ENCODE measurements at places on chromosomes 7 and 10.

- DNase-seq: no peak
Measured at GRCh38 chr10:92790440-92790839, 57.9 kb upstream of the EXOC6 start.

DNA sequence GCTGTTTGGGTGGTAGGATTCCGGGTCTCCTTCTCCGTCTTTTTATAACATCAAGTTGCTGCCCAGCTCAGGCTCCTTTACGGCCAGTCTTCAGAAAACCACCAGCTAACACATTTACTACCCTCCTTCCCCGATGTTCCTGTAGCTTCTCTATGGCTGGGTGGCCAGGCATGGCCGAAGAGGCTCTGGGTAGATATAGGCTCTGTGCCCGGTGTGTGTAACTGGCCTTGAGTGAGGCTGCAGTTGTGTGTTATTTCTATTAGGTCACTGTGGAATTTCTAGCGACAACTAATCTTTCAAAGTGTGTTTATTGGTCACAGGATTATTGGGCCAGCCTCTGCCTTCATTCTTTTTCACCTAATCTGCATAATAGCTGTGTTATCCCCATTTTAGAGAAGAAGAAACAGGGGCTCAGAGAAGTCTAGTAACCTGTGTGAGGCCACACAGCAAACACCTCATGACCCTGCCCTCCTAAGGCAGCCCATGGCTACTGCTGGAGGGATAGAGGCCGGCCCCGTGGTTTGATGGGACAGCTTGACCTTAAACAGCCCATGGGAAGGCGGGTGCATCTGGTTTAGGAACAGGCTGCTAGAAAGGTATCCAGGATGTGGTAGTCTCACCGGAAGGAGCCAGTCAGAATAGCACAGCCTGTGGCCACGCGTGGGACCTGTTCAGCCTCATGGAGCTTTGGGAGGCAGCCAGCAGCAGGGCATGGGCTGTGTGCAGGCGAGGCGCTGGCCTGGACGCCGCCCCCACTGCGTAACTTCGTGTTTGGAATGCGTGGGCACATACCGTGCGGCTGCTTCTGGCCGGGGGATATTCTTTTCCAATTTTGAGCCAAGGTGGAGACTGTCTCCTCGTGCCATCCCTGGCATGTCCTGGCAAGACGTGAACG lies 29.7 kb downstream of the HTRA1 start:
- no peak for DNase-seq

DNA sequence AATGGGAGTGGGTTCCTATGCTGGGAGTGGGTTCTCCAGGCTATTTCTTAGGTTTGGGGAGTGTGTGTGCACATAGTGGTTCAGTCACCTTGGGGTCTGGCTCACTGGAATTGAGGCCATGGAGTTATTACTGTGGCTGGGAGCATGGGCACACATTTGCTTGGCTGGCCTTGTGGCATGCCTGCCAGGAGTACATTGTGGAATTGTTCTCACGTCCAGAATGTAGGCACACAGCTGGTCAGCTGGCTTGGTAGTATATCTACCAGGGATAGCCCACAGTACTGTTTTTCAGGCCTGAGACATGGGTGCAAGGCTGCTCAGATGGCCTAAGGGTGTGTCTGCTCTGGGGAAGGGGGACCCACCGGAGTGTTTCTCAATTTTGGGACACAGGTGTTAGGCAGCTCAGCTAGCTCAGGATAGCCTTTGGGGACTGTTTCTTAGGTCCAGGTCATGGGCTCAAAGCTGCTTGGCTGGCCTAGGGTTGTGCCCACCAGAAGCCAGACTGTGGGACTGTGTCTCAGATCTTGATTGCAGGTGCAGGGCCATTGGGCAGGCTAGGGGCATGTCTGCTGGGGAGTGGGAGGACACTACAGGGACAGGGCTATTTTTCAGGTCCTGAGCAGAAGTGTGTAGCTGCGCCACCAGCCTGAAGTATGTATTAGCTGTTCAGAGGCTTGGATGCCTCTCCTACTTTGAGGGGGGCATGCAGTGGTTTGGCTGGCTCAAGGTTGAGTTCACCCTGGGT lies 50.6 kb downstream of the TMEM168 start:
- no peak for DNase-seq

- DNase-seq: no peak
Measured at GRCh38 chr7:67692425-67692824, 695.8 kb downstream of the TYW1 start.

DNA sequence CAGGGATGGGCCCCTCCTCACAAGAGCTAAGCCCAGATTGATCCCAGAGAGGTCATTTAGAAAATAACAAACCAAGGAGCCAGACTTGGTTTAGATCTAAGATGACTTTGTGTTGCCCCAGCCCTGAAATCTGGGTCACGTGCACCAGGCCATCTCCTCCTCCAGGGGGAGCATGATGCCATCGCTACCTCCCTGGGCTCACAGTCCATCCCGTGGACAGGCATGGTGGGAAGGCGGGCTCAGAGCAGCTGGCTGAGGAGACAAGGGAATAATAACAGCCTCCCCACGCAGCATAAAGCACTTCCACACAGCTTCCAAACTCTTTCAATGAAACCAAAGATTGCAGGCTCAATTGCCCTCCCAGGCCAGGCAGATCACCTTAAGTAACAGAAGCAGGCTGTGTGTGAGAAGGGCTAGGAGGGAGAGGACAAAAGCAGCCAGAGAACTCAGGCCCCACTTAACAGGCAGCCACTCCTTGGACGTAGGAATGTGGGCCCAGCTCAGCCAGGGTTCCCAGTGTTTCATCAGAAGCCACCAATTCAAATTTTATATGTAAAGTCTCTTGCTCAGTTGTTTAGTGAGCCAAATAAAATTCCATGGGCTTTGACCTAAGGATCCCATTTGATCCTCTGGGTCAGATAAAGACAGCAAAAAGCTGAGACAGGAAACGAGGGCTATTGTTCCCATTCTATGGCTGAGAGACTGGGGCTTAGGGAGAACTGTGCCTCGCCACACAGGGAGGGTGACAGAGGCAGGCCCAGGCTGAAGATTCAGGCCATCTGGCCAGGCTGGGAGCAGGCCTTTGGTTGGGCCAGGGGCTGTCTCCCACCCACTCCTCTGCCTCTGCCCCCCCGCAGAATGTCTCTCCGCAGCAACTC lies 100.2 kb downstream of the COL13A1 start:
- DNase-seq: no peak

DNA sequence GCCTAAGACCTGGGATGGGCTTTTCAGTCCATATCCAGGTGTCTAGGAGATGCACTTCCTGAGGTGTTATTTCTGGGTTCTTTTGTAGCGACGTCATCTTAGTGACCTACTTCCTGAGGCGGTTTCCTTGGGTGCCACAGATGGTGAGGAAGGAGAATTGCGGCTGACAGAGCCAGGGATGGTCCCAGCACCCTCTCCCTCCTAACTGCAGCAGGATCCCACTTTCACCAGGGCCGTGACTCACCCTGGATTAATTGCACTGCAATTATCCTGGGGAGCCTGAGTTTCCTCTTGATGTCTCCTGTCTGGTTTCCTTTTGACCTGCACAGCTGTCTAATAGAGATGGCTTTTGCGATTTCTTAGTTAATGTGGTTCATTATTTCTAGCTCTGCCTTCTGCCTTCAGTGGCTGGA lies 271.7 kb downstream of the TCF7L2 start:
- no peak for DNase-seq

- no peak for DNase-seq
Measured at GRCh38 chr7:28061824-28062196, 118.8 kb downstream of the JAZF1 start.

GRCh38 chr7:86844608-86845007 lies 200.9 kb downstream of the GRM3 start:
- DNase-seq: no peak

GRCh38 chr7:37701769-37702168 lies 18.2 kb downstream of the GPR141 start:
- DNase-seq: no peak

- no peak for DNase-seq
Measured at GRCh38 chr7:453597-454306, 65.9 kb downstream of the PDGFA start.

DNA sequence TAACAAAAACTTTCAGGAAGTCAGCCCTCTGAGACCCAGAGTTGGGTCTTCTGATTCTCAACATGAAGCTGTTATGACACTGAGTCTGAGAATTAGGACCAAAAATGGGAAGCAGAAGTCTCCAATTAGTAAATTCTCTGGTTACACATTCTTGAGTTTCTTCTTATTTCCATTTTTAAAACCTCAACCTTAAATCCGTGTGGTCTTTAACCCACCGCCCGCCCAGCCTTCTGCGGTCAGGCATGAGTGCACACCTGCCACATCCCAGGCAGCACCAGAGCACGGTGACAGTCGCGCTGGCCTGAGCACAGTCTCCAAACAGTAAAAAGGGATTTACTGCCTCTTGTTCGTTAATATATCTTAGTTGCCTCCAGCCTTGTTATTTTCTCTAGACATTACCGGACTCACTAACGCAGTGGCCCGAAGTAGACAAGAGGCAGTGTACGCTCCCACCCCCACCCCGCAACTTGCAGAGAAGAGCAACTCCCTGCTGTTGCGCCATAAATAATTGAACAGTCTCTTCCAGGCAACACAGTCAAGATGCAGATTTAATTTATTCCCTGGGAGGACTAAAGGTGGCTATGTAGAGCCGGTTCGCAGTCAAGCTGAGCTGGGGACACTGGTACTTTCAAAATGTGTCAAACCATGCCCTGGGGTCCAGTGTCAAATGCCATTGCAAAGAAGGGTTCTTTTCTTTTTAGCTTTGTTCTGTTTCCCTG lies 147.0 kb upstream of the CELF2 start:
- no peak for DNase-seq

GRCh38 chr10:69744971-69745370 lies 56.7 kb upstream of the COL13A1 start:
- DNase-seq: no peak

DNA sequence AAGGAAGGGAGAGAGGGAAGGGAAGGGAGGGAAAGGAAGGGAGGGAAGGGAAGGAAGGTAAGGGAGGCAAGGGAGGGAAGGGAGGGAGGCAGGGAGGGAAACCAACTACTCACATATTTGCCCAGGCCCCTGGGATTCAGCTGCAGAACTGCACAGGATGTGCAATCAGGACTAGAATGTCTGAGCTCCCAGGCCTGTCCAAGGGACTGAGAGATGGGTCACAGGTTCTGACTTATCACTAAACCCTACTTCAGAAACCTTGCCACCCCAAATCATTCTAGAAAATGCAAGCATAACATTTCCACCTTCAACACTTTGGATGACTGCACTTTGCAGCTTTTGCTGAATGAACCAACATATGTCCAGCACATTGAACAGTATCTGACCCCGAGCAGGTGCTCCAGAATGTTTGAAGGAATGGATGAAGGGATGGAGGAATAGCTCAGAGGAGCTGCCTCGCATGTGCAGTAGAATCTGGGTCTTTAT lies 245.3 kb downstream of the KCNMA1 start:
- DNase-seq: no peak

GRCh38 chr10:31123946-31124345 lies 92.3 kb upstream of the ZNF438 start:
- no peak for DNase-seq

DNA sequence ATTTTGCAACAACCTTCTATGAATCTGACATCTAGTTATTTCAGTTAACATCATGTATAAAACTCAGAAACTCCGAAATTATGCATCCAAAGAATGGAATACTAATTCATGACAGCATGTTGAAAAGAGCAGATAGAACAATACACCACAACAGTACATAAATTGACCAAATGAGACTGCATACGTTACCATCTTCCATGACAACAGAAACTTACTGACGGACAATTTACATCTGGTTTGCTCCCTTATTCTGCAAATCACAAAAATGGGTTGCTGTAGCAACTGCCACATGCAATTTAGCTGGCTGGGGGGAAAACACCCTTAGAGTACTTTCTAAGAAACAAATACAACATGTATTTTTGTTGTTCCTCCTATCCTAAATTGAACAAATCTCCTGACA lies 14.3 kb downstream of the LRRN3 start:
- no peak for DNase-seq

DNA sequence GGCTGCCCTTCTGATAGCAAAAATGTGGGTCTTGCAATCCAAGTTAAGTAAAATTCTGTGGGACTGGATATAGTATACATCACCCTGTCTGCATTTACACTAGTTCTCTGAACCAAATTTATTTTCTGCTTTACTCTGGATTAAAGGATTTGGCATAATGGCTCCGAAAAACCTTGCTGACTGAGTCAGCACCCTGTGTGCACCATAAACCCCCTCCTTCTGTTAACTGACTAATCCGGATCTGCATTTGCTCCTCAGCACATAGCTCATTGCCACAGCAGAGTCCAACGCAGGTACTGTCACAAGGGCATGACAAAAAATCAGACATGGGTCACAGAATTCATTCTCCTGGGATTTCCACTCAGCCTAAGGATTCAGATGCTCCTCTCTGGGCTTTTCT lies 1.3 kb downstream of the OR2A5 start:
- DNase-seq: no peak

GRCh38 chr7:131602304-131602993 lies 46.0 kb upstream of the PODXL start:
- no peak for DNase-seq

DNA sequence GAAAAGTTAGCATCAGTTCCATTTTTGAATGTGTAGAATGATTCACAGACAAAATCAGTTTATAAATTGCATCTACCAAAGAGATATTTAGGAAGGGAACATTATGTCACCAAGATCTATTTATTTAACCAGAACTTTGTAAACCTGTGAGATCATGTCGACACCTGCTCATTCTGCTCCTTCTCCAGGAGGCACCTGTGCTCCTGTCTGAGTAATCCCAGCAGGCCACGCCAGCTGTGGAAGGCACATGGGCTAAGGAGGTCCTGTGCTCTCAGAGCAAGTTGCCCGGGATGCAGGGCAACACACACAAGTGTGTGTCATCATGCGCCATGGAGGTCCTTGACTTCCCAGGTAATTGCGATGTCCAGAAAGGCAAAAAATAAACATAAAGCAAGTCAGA lies 45.5 kb upstream of the ADARB2 start:
- no peak for DNase-seq
